ENCODE measurements at places on chromosomes 3 and 15. TPM values are rescaled to one million over a fixed set of nuclear protein-coding genes. Genes with fewer than 3 reads are reported as not detected.

DNA sequence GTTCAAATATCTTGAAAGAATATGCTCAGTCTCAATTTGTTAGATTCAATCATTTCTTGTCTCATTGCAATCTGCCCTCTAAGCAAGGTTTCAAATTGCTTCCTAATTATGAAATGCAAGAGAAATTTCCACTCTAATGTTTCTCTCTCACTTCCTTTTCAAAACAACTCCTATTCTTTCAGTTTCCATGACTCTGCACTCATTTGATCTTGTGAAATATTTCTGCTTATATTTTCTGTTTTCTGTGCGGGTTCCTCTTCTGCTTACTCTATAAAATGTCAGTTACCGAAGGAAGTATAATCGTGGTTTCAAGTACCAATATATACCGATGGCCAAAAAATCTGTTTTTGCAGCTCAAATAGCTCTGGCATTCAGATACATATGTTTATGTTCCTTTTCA, 521.9 kb upstream of the NAALADL2 start:
- no peak for DNase-seq

GRCh38 chr3:131797776-131798175, 237.0 kb downstream of the CPNE4 start:
- DNase-seq, result no peak

Gene TEX55
- total RNA-seq, result not detected

GRCh38 chr15:76663529-76663928, 241.6 kb downstream of the SCAPER start:
- no peak for DNase-seq

DNA sequence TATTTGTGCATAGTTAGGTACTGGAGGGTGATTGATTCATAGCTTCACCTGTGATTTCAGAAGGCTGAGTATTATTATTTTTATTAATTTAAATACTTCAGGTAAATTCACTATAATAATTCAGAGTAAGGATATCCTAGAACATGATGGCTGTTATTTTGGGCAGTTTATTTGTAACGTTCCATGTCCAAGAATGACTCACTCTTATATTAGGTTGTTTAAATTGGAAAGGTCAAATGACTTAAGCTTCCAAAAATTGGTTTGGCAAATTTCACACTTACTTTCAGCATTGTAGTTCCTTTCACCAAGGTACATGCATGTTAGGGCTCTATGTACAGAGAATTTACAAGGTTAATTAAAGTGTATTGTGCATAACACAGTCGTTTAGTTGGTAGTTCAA, 120.2 kb downstream of the EPHA3 start:
- DNase-seq, result no peak

Gene CNTN3
- 0.11 TPM for total RNA-seq

All from ascending aorta (tissue), 2 donors.